ENCODE measurements at places on chromosomes 3 and 15. TPM values are rescaled to one million over a fixed set of nuclear protein-coding genes. Genes with fewer than 3 reads are reported as not detected.

RBP2 gene
- not detected for total RNA-seq

GRCh38 chr3:25945836-25946235 lies 155.9 kb downstream of the OXSM start:
- H3K27ac ChIP-seq = no peak overlapping the region
- H3K4me1 ChIP-seq = no peaks in the 10 kb centered on the region
- no peak for DNase-seq
- H3K4me3 ChIP-seq = no peak overlapping the region

DNA sequence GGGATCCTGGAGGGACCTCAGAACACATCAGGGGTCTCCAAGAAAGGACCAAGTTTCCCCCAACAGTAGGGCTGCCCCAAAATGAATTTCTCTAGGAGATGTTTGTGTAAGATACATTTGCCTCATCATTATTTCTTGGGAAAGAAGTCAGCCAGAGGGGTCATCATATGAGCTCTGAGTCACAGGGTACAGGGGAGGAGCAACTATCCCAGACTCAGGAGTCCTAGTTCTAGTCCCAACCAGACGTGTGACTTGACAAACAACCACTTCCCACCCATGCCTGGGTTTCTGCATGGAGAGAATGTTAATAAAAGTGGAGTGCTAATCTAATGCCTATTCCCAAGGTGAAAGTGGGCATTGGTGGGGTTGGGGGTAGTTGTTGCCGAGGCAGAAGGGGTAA lies 144.1 kb downstream of the ALDH1A2 start:
- H3K36me3 ChIP-seq = no peaks in the 10 kb centered on the region
- no peaks in the 10 kb centered on the region for H3K27me3 ChIP-seq
- no peaks in the 10 kb centered on the region for H3K4me1 ChIP-seq
- no peak overlapping the region for H3K27ac ChIP-seq
- no peak overlapping the region for H3K4me3 ChIP-seq
- DNase-seq = no peak

GRCh38 chr15:69798481-69799250 lies 299.1 kb downstream of the TLE3 start:
- H3K36me3 ChIP-seq = no peaks in the 10 kb centered on the region
- no peak overlapping the region for H3K4me3 ChIP-seq
- no peaks in the 10 kb centered on the region for H3K4me1 ChIP-seq
- DNase-seq = no peak
- H3K27me3 ChIP-seq = no peaks in the 10 kb centered on the region

ANKRD63 gene
- total RNA-seq = 1.3 TPM

Measured in right atrium auricular region (tissue), 2 donors.